ENCODE measurements at places on chromosomes 11 and 22.
A peak's percentile ranks its signal among the peaks of the same experiment; 100 is the strongest.

- no peak for DNase-seq
These were observed 24.7 kb downstream of the LDLRAD3 start for GRCh38 chr11:35968386-35969088.

- DNase-seq = no peak
These were observed 44.6 kb downstream of the SGSM3 start for GRCh38 chr22:40414838-40415505.

GRCh38 chr11:129828301-129828836 is 12.7 kb downstream of the TMEM45B start:
- no peak for DNase-seq

GRCh38 chr11:130781931-130782330 is 134.3 kb downstream of the SNX19 start:
- DNase-seq = no peak

GRCh38 chr11:94882931-94883330 is 90.4 kb downstream of the CWC15 start:
- DNase-seq = no peak

- DNase-seq = no peak
These were observed 92.1 kb downstream of the CACNA1I start for GRCh38 chr22:39662686-39663052.

- no peak for DNase-seq
These were observed 16.5 kb downstream of the NAP1L4 start for GRCh38 chr11:2975594-2975993.

DNA sequence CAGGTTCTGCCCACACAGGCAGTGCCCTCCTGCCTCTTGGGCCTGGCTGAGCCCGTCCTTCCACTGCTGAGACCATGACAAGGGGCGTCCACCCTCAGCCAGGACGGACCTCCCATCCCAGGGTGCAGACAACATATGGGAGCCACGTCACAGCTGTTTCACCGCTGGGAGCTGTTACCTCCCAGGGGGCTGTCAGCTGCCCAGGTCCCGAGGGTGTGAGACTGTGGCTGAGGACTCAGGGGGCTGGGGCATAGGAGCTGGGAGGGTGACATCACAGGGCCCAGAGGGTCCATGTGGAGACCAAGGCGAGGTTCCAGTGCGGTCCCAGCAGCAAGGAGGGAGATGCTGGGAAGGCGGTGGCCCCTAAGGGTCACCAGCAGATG is 17.9 kb upstream of the CTSD start:
- DNase-seq = no peak

- no peak for DNase-seq
These were observed 21.0 kb upstream of the AMOTL1 start for GRCh38 chr11:94747146-94747545.

- no peak for DNase-seq
These were observed 3.6 kb downstream of the SIPA1 start for GRCh38 chr11:65641297-65642013.

DNA sequence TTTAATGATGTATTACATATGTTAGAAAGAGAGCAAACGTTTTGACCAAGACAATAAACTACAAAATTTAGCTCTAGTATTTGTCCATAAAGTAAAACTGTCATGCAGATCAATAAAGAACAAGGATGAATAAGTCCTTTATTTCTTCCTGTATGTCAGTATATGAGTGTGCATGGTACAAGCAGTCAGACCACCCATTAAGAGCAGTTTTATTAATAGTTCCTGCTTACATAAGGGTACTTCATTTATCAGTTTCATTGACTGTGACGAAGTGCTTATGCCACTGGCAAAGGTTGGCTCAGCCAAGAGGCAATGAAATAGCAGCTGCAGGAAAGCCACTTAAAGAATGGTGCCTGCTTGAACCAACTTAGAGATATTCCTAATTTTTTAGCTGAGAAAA is 913.0 kb upstream of the CNTN5 start:
- no peak for DNase-seq

- no peak for DNase-seq
These were observed 61.5 kb downstream of the NUP98 start for GRCh38 chr11:3735827-3736226.

- no peak for DNase-seq
These were observed 45.0 kb upstream of the FTH1 start for GRCh38 chr11:62012451-62012831.

DNA sequence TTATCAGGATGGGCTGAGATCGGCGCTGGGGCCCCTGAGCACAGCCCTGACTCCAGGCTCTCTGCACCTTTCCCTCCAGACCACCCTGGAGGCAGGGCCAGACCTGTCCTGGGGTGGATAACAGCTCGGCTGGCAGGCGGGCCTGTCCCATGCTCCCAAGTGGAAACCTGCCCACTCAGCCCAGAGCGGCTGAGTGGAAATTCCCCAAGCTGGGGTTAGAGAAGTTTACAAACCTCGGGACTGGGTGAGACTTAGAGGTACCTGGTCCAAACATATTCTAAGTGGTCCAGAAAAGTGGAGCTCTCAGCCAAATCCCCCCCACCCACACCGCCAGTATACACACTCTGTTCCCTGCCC is 4.8 kb upstream of the FXYD2 start:
- DNase-seq = peak; percentile 30

GRCh38 chr22:23591201-23591791 is 11.2 kb upstream of the IGLL1 start:
- DNase-seq = peak; percentile 53

DNA sequence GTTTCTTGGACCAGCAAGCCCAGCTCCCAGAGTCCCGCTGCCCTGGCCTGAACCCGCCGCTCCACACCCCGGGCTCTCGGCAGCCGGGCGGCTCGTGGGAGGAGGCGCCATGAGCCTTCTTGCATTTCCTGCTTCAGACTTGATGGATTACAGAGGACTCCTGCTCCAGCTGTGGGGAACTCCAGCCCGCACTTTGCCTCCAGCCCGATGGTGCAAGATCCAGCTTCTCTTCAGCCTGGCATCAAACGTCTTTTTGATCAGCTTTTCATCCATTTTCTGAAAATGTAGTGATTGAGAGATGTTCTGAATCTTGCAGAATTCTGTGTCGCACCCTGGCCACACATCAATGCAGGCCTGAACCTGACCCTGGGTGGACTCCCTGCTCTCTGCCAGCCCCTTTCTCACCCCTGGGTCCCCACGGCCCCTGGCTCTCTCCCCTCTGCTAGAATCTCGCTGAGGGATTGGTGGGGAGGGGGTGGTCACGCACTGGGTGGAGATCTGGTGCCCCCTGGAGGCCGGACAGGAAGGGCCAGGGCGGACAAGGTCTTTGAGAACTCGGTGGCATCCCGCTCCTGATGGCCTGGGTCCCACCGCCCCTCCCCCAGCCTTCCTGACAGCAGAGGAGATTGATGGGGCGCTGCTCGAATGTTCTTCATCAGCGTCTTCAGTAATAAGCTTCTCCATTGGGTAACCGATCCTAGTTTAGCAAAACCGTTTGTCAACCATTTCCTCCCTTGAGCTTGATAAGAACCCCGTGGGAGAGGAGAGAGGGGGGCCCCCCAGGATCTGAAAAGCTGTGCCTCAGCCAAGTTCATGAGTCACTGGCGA is 12.1 kb upstream of the NFAM1 start:
- DNase-seq = peak; percentile 76

- DNase-seq = no peak
These were observed 32.5 kb upstream of the RASL10A start for GRCh38 chr22:29348041-29348440.

- DNase-seq = no peak
These were observed 16.7 kb upstream of the RANBP1 start for GRCh38 chr22:20099099-20099711.

DNA sequence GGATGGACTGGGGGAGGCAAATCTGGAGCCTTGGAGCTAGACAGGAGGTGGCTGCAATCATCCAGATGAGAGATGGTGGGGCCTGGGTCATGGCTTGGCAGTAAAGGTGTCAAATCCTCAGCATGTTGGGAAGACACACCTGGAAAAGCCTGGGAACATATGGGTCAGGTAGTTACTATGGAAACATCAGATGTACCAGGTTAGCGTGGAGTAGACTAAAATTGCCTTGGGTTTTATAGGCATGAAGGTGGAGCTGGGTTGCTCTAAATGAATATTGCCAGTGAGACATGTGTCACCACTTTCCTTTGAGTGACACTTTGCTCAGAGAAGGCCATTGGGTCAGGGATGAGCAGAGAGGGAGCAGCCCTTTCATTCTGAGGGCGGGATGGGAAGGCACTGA is 473.7 kb downstream of the TBC1D22A start:
- DNase-seq = no peak

GRCh38 chr22:44224166-44224565 is 43.4 kb downstream of the PARVG start:
- no peak for DNase-seq

- DNase-seq = no peak
These were observed 6.0 kb downstream of the DENND6B start for GRCh38 chr22:50320671-50321325.

- no peak for DNase-seq
These were observed 168.8 kb upstream of the ISX start for GRCh38 chr22:34897126-34897525.

GRCh38 chr22:47125603-47126002 is 363.2 kb downstream of the TBC1D22A start:
- DNase-seq = no peak

GRCh38 chr11:109071712-109072524 is 350.1 kb upstream of the C11orf87 start:
- DNase-seq = no peak

- no peak for DNase-seq
These were observed 36.3 kb downstream of the BCR start for GRCh38 chr22:23216461-23217170.

DNA sequence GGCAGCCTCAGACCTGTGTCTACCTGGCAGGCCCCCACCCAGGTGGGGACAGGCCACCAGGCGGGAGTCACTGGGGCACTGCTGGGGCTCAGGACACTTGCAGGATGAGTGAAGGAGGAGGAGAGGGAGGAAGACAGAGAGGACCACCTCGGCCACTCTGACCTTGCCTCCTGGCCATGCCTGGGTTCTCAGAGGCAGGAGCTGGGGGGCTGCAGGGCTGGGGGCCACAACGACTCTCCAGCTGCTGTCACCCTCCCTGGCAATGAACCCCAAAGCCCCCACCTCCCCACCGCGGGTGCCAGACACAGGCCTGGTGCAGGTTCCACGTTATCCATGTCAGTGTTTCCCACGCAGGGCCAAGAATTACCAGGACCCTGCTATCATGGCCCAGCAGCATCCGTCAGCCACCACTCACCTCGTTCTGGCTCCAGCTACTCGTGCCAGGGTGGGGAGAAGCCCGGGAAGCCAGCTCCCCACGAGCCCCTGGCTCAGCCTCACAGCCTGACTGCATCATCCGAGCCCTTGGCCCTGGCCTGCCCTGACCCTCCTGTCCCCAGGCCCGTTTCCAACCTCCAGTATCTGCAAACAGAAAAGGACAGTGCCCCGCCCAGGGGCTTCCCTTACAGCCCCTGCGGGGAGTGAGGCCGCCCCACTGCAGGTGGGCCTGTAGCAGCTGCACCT is 62.4 kb downstream of the BRD1 start:
- peak; percentile 24 for DNase-seq

DNA sequence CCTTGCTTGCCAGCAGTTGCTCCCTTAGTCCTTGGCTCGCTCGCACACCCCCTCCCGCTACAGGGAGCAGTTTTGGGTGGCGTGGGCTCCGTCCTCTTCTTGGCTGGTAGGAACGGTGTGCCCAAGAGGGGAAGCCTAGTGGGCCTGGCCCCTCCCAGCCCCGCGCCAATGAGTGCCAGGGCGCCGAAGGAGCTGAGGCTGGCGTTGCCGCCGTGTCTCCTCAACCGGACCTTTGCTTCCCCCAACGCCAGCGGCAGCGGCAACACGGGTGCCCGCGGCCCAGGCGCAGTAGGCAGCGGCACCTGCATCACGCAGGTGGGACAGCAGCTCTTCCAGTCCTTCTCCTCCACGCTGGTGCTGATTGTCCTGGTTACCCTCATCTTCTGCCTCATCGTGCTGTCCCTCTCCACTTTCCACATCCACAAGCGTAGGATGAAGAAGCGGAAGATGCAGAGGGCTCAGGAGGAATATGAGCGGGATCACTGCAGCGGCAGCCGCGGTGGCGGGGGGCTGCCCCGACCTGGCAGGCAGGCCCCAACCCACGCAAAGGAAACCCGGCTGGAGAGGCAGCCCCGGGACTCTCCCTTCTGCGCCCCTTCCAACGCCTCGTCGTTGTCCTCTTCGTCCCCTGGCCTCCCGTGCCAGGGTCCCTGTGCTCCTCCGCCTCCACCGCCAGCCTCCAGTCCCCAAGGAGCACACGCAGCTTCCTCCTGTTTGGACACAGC is 1.6 kb downstream of the C11orf87 start:
- DNase-seq = no peak

DNA sequence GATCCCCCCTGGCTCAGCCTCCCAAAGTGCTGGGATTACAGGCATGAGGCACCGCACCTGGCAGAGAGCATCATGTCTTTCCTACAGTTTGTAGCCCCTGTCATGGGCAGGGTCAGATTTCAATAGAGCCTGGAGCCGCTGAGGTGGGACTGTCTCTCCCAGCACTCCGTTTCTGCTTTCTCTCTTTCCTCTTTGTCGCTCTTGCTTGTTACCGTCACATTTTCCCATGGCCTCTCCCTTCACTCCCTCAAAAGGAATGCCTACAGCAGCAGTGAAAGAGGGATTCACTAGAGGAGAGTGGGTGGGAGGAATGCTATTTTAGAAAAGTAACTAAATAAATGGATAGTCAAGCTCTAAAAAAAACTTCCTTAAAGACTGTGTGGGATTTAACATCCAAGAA is 136.7 kb upstream of the TTC12 start:
- DNase-seq = no peak

DNA sequence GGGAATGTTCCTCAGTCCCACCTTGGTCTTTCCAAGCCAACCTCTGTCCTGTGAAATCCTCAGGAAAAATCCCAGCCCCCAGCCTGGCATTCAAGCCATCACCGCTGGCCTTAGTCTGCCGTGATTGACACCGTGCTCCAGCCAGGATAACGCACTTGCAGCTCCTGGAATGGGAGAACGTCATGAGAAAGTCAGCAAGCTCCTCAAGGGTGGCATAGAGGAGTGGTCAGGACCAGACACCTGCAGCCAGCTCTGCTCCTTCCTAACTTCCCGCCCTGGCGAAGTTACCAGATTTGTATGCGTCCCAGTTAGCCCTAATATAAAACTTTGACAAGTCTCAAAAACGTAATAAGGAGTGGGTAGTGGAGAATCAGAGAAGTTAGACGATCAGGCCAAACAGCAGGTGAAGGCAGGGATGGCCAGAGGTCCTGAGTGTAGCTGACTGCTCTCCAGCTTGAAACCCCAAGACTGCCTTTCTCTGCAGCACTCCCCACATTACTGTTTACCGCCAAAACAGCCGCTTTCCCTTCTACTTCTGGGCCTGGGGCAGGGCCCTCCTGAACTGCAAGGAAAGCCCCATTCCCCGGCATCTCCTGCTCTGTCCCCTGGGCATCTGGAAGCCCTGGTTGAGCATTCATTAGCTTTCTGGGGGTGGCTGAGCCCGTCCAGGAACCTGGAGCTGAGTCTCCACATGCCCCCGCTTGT is 1.3 kb upstream of the DKK3 start:
- no peak for DNase-seq

GRCh38 chr22:25365491-25366261 is 146.2 kb downstream of the CRYBB2 start:
- DNase-seq = no peak

Data from activated CD4-positive, CD25-positive, alpha-beta regulatory T cell treated with anti-CD3 and anti-CD28 coated beads, Interleukin-2, amount 50 U/mL, for 72 hours (primary cell).